ENCODE measurements at places on chromosomes 3 and 15.

- DNase-seq = no peak
Observed at GRCh38 chr3:139538733-139539132, 809 bp downstream of the RBP1 start.

GRCh38 chr3:172094621-172095557, 55.5 kb downstream of the FNDC3B start:
- no peak for DNase-seq

DNA sequence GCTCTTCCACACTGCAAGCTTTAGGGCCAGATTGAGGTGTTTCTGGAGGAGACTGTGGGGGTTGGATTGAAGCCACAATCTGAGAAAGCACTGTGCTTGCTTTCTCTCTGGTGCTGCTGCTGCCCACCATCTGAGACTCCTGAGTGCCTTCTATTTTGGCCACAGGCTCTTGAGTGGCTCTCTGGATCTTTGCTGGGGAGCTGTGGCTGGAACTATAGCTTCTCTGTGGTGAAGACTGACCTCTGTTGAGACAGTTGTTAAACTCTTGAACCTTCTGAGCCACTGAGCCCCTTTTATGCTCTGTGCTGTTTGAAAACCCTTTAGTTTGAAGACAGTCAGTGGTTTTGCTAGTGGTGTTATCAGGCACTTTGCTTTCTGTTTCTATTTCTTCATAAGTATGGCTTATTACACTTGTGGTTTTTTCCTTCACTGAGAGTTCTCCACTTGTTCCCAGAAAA, 108.7 kb upstream of the TSPAN3 start:
- DNase-seq = no peak

DNA sequence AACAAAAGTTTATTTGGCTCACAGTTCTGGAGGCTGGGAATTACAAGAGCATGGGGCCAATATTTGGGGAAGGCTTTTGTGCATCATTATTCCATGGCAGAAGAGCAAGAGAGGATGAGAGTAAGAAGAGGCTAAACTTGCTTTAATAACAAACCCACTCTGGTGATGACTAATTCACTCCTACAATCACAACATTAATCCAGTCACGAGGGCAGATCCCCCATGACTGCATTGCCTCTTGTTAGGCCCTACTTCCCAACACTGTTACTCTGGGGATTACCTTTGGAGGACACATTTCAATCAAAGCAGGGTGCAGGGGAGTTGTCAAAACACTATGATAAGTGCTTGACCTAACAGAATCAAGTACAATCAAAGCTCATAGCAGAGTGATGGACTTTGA, 181.7 kb downstream of the BBX start:
- no peak for DNase-seq

- DNase-seq = no peak
Observed at GRCh38 chr3:84692261-84692660, 266.5 kb upstream of the CADM2 start.

GRCh38 chr15:31843426-31844055, 186.8 kb upstream of the CHRNA7 start:
- DNase-seq = no peak

- peak; percentile 87 for DNase-seq
Observed at GRCh38 chr15:66956672-66957430, 108.6 kb upstream of the SMAD3 start.

DNA sequence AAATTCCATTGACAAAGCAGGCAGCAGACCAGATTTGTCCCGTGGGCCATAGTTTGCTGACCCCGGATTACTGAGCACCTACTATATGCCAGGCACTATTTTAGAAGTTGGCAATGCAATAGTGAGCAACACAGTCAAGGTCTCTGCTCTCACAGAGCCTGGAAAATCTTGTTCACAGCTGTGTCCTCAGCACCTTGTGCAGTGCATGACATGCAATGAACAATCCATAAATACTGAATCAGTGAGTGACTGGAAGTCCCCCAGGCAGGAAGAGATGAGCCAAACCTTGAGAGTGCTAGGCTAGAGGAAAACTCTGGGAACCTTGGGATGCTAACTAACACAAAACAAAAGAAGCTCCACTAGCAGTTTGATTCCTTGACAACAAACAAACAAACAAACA, 14.4 kb downstream of the TM4SF1 start:
- DNase-seq = no peak

All from mesenteric fat pad (tissue), 1 donor.